Stimulated activated CD4-positive, alpha-beta T cell treated with anti-CD3 and anti-CD28 coated beads, Interleukin-1b, Interleukin-23, amount 100 ng/mL, for 48 hours (primary cell): ENCODE measurements at places on chromosomes 16 and 17.

DNA sequence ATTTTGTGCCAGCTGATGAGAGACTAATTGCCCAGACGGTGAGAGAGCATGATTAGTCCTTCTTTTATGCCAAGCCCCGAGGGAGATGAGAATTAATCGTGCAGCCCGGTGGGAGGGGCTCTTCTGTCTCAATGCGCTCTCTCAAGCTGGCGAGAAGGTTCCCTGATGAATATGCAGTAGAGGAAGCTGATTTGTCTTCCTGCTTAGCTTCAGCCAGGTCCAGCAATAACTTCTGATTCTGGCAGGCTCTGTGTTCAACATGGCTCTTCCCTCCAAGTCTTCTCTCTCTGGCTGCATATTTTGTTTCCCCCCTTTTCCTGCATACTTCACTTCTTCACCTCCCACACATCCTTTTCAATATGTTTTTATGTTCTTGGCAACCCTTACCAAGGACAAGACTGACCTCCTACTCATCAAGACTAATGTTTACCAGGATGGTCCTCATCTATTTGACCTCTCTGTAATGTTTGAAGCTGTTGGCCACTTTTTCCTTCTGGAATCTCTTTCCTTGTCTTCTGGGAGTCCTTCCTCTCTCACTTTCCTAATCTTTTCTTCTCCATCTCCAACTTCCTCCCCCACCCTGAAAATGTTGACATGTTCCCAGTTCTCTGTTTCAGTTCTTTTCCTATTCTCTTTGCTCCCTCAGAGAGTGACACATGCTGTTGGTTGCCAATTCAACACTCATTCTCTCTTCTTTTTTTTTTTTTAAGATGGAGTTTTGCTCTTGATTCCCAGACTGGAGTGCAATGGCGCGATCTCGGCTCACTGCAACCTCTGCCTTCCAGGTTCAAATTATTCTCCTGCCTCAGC, 33.1 kb downstream of the ARL4D start:
- DNase-seq: no peak

- DNase-seq: no peak
Observed at GRCh38 chr17:83137523-83137922, 58.1 kb downstream of the METRNL start.

- DNase-seq: no peak
Observed at GRCh38 chr16:16092925-16093627, 130.2 kb downstream of the ABCC6 start.

GRCh38 chr17:6297960-6298359, 137.0 kb downstream of the AIPL1 start:
- DNase-seq: no peak

GRCh38 chr17:53630638-53631037, 192.1 kb upstream of the KIF2B start:
- DNase-seq: no peak

DNA sequence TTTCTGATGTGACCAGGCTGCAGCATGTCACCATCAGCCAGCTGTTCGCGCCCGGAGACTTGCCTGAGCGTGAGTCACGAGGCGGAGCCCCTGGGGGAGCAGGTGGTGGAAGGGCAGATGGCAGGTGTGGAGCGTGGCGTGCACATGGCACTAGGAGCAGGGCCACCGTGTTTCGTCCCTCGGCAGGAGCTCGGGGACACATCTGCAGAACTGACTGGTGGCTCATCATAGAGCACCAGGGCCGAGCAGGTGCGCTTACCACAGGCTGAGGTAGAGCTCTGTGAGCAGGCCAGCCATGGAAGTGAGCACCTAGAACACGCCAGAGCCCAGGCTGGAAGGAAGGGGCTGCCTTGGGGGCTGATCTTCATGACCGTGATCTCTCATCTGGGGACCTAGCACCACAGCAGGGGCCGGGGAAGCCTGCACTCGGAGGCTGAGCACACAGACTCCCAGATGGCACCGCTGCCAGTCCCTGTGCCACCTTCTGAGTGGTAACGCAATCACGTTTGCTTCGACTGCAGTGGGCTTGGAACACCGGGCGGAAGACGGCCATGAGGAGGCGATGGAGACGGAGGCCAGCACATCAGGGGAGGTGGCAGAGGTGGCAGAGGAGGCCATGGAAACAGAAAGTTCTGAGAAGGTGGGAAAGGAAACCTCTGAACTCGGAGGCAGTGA, 61.8 kb upstream of the ENDOV start:
- no peak for DNase-seq

GRCh38 chr16:11683145-11683544, 14.9 kb downstream of the SNN start:
- DNase-seq: no peak

DNA sequence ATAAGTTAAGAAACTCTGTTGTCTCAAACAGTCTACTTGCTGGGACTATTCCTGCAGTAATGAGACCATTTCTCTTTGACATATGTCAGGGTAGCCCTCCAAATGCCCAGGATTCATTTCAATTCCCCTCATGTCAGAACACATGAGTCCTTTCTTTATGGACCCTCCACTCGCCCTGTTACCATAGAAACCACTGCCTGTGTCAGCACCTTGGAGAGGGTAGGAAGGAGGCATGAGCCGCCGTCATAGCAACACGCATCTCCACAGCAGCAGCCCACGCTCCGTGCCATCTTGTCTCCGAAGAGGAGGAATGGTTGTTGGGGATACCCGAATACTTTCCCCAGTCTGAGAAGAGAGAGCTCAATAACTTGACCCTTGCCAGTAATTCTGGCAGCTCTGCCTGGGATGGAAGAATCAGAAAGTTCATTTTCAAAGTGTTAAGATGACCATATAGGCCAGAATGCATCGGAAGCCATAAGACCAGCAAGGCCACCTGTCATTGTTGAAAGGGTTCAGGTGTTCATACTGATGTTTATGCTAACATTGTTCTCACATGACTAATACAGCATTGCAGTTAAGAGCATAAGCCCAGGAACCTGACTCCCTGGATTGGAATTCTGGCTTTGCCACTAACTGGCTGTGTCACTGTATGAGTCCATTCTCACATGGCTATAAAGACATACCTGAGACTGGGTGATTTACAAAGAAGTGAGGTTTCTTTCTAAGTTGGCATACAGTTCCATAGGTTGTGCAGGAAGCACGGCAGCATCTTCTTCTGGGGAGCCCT, 141.3 kb downstream of the ABCC12 start:
- DNase-seq: no peak

DNA sequence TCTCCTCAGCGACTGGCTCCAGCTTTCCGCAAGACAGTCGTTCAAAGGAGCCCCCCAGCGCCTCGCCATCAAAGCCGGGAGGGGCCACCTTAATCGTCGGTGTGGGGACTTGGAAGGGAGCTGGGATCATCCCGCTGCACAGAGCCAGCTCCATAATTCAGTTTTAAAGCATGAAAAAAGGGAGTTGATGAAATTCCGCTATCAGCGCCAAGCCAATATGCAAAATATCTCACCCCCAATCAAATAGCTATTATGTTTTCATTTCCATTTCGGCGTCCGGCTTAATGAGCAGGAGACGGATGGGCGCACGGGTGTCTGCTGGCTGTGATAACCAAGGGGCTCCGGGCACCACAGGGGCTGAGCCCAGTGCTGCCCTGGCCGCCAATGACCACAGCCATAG, 27.7 kb downstream of the ZFPM1 start:
- DNase-seq: no peak

DNA sequence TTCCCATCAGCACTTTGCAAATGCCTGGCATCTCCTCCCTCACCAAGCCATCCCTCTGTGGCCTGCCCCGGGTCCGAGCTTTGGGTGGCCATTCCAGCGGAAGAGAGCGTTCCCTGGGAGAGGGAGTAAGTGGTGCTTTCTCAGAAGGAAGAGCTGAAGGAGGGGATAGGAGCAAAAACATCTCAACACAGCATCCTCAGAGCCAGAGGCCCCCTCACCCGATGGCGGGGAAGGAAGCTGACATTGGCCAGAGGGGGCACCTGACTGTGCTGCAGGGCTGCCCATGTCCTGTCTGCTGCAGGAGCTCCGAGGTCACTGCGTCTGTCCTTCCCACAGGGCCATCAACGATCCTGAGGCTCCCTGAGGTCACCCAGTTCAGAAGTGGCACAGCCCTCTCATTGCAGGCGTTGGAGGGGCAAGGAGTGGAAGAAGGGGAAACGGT, 427 bp upstream of the TLCD3B start:
- no peak for DNase-seq

DNA sequence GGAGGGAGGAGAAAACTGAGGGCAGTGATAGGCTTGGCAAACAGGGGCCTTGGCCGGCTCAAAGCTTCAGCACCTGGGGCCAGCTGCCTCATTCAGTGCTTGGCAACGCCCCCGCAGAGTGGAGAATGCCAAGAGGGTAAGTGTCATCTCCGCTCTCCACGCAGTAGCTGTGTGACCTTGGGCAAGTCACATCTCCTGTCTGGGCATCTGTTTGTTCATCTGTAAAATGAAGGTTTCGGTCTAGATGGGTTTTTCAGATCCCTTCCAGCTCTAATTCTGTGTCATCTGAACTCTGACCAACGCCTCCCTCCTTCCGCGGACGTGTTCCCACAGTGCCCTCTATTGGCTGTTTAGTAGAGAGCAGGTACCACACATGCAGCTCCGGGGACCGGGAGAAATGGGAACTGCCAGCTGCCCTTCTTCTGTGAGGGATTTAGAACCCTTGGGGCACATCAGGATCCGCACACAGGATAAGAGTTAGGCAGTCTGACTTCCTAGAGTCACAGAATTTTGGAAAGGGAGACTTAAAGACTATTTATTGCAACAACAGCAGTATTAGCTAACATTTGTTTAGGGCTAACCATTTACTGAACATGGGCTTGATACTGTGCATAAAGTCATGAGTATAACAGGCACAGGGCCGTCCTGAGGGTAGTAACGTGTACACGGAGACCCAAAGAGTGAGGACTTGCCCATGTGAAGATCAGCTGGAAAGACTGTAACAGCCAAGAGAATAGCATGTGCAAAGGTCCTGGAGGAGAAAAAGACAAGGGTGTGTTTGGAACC, 26.8 kb downstream of the GP2 start:
- DNase-seq: peak; percentile 35

DNA sequence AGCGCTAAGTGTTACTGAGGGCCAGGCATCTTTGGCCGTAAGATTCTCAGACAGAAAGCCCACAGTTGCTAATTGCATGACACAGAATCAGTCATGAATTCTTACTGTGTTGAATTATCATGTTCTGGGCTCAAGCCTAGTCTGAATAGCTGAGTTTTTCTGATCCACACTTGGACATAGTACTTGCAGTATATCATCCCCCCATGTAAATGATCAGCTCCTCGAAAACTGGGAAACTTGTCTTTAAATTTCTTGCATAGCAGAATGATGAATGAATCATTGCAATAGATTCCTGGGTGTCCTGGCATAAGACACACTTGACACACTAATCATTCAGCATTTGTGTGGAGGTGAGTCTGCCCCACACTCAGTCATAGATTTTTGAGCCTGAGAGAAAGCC, 2.2 kb downstream of the MLYCD start:
- DNase-seq: no peak

GRCh38 chr17:75981019-75981615, 2.1 kb downstream of the TEN1 start:
- DNase-seq: no peak

GRCh38 chr17:27327397-27327796, 33.5 kb downstream of the WSB1 start:
- DNase-seq: no peak

DNA sequence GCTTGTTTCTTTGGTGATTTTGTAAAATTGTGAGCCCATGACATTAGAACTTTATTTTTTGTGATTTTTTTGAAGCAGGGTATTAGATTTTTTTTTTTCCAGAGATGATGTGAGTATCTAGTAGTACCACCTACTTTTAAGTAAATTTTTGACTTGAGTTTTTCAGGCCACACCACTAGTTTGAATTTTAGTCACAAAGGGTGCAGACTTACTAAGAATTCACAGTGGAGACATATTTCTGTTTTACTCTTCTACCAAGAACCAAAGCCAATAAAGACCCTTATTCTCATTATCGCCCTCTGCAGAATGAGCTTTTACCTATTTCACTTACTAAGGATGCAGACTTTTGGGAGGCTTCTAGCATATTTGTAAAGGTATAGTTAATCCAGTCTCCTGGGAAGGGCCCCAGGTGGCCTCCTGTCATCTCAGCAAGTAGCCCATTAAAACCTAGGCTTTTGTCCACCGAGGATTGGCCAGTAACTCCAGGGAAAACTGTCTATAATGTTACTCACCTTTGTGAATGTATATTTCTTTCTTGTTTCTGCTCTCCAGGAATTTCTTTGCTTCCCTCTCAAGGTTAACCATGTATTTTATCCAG, 30.6 kb downstream of the NLK start:
- DNase-seq: no peak

DNA sequence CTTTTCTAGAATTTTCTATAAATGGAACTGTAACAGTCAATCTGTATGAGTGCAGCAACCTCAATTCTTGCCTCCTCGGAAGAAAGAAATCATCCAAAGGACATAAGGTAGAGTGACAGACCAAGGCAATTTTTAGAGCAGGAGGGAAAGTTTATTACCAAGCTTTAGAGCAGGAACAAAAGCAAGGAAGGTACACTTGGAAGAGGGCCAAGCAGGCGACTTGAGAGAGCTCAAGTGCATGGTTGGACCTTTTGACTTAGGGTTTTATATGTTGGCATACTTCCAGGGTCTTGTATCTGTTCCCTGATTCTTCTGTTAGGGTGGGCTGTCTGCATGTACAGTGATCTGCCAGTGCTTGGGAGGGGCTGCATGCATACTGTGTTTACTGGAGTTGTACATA, 50.3 kb downstream of the SCNN1G start:
- no peak for DNase-seq

DNA sequence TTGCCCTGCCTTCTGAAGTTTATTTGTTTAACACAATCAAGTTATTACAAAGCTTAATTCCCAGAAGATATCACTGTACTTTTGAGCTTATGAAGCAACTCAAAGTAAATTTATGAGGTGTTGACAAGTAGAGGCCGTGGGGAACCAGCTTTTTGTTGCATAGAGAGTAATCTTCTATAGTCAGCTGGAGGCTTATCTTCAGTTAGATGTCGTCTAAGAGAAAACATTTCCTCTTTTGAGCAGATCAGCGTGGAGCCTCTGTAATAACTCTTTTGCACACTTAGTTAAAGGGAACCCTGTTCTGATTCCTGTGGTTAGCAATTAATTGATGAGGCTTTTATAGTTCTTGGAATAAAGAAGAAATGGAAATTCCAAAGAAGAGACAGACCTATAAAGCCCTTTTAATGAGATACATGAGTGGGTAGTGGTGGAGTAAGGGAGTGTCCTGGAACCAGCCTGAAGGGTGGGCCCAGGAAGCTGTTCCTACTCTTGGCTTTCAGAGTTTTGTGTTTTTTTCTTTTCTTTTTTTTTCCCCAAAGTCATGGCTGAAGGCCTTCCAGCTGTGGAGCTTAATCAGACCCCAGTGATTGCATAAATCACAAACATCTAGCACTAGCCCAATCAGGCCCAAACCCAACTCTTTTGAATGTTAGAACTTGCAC, 28.9 kb upstream of the MAP3K14 start:
- no peak for DNase-seq

GRCh38 chr17:27546624-27547300, 84.2 kb upstream of the LGALS9 start:
- no peak for DNase-seq
